ENCODE measurements at places on chromosomes 7 and 10. TPM values are rescaled to one million over a fixed set of nuclear protein-coding genes. Genes with fewer than 3 reads are reported as not detected.

The CCDC136 gene
- 14.2 TPM for total RNA-seq

The EBLN1 gene
- total RNA-seq: 0.26 TPM

The GJD4 gene
- total RNA-seq: 0.08 TPM

The AKAP9 gene
- total RNA-seq: 42.0 TPM

The SLC25A13 gene
- 196 TPM for total RNA-seq

The VENTX gene
- total RNA-seq: not detected

The SLC18A3 gene
- not detected for total RNA-seq

The CTBP2 gene
- total RNA-seq: 38.1 TPM

The ICA1 gene
- total RNA-seq: 1.7 TPM

The HTR7 gene
- 1.6 TPM for total RNA-seq

The CYP3A4 gene
- not detected for total RNA-seq

The LIPK gene
- not detected for total RNA-seq

The SLC29A4 gene
- total RNA-seq: 8.8 TPM

The GRM3 gene
- total RNA-seq: not detected

The SPAM1 gene
- not detected for total RNA-seq

The CLDN4 gene
- total RNA-seq: not detected

The LAMB1 gene
- 93.0 TPM for total RNA-seq

The CRTAC1 gene
- 2.6 TPM for total RNA-seq

The GIMAP8 gene
- not detected for total RNA-seq

The DPP6 gene
- total RNA-seq: 1.2 TPM

The TUBAL3 gene
- total RNA-seq: not detected

The PURB gene
- 24.0 TPM for total RNA-seq

The MICU1 gene
- total RNA-seq: 34.4 TPM

The PAX4 gene
- not detected for total RNA-seq

The UROS gene
- total RNA-seq: 99.9 TPM

The SLC35G1 gene
- total RNA-seq: 9.7 TPM

The EMX2 gene
- total RNA-seq: 0.13 TPM

The PNPLA8 gene
- total RNA-seq: 47.3 TPM

The FZD8 gene
- 1.7 TPM for total RNA-seq

The TFEC gene
- not detected for total RNA-seq

The GHRHR gene
- not detected for total RNA-seq

The AIFM2 gene
- total RNA-seq: 8.1 TPM

The PDE6C gene
- not detected for total RNA-seq

The FAM25A gene
- total RNA-seq: not detected

The CDK14 gene
- total RNA-seq: 2.0 TPM

The PAX2 gene
- total RNA-seq: not detected

The MEPCE gene
- total RNA-seq: 48.2 TPM

The OR2A2 gene
- total RNA-seq: not detected

The UCMA gene
- total RNA-seq: not detected

The H2BK1 gene
- total RNA-seq: not detected

The MSMB gene
- total RNA-seq: not detected

The SPDYE6 gene
- not detected for total RNA-seq

The TAS2R5 gene
- 0.26 TPM for total RNA-seq

The CH25H gene
- total RNA-seq: not detected

The ARHGEF35 gene
- total RNA-seq: not detected

The PNLIPRP1 gene
- total RNA-seq: not detected

Measured in SK-MEL-5 (cell line).